ENCODE measurements at places on chromosomes 3 and 15. TPM values are rescaled to one million over a fixed set of nuclear protein-coding genes. Genes with fewer than 3 reads are reported as not detected.

Gene TGM5
- total RNA-seq: not detected

Gene MKRN3
- total RNA-seq: 2.8 TPM

- DNase-seq: no peak
Measured at GRCh38 chr3:46931631-46932331, 44.8 kb downstream of the CCDC12 start.

DNA sequence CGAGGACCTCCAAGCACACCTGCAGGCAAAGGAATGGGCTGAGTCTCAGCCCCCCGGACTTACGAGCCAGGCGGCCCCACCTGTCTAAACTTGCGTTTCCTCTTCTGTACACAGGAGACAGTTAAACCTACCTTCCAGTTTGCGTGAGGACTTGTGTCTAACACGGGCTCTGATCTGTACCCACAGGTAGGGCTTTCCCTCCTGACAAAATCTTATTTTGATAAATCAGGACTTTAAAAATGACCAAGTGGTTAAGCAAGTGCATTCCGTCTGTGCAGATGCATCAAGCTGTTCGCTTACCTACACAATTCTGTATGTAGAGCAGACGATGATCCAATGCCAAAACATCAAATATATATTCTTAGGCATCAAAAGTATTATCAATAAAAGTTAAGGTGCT, 238.0 kb downstream of the XXYLT1 start:
- no peak for DNase-seq

- DNase-seq: no peak
Measured at GRCh38 chr3:71128961-71129360, 454.6 kb downstream of the FOXP1 start.

GRCh38 chr3:139355891-139356290, 12.1 kb downstream of the MRPS22 start:
- DNase-seq: no peak
